ENCODE measurements at places on chromosomes 7 and 10. TPM values are rescaled to one million over a fixed set of nuclear protein-coding genes. Genes with fewer than 3 reads are reported as not detected.
A peak's percentile ranks its signal among the peaks of the same experiment; 100 is the strongest.

DNA sequence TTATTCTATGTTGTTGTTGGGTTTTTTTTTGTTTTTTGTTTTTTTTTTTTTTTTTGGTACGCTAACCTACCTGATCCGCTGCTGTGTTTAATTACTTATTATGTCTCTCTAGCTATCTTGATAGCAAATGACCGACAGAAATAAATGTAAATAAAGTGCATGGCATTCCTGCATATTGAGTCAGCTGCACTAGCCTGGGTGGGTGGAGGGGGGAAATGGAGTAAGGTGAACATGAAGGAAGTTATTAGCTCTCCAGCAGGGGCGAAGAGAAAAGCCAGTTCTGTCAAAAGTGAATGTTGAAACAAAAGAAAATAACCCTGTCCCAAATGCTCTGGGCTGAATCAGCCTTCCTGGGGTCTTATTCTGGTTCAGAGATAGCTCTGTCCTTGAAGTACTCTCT is 210.7 kb upstream of the MDFIC start:
- no peak for DNase-seq

COL26A1 gene
- polyA plus RNA-seq = 28.3 TPM

TRIL gene
- 70.2 TPM for polyA plus RNA-seq

DNA sequence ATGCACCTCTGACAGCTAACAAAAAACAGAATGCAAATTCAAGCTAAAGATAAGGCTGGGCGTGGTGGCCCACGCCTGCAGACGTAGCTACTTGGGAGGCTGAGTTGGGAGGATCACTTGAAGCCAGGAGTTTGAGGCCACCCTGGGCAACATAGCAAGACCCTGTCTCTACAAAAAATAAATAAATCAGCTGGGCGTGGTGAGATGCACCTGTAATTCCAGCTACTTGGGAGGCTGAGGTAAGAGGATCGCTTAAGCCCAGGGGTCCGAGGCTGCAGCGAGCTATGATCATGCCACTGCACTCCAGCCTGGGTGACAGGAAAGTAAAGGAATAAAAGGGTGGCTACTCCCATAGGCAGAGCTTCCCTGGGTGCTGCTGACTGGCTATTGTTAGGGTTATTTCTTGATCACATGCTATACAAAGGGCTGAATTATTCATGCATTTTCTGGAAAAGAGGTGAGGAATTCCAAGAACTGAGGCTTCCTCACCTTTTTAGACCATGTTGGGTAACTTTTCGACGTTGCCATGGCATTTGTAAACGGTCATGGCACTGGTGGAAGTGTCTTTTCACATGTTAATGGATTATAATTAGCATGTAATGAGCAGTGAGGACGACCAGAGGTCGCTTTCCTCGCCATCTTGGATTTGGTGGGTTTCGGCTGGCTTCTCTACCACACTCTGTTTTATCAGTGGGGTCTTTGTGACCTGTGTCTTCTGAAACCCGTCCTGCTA is 6.9 kb upstream of the PSMG3 start:
- no peak for DNase-seq

GRCh38 chr10:103458720-103459119 is at the start of gene CALHM1:
Gene CALHM1 (minus strand): TSS chr10:103458900. CDS start chr10:103458751, 149 bp downstream.
- no peak for DNase-seq

- DNase-seq = no peak
Observed at GRCh38 chr7:92768501-92769393, 67.6 kb downstream of the CDK6 start.

REEP3 gene
- polyA plus RNA-seq = 39.0 TPM

DNA sequence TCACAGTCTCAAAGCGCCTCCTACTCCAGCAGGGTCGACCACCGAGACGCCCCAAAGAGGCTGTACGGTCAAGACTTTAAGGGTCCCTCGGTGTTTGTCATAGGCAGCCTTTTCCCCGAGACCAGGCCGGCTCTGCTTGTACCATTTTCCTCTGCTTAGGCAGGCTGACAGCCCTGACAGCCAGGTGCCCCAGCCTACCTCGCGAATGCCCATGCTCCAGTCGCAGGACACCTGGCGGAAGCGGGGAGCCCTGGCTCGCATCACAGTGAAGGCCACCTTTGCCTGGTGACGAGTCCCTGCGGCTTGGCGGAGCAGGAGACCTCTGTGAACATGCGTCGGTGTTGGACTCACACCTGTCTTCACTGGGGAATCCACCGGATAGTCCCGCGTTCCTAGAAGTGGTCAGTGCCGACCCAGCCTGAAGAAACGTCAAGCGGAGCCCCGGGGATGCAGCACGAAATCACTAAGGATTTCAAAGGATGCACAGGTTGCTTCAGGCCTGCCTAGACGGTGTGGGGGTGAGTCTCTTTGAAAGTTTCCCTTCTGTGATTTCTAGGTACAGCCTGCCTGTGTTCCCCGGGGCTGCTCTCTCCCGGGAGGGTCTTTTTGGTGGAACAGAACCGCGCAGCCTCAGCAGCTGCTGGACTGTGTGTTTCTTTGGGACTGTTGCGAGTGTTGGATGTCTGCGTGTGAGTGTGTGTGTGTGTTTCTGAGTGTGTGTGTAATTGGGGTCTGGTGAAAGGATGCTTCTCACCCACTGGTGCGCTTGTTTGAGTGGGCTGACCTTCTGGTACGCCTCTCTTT is 30.5 kb upstream of the ZNF273 start:
- DNase-seq = no peak

GRCh38 chr10:34181553-34182300 is 633.4 kb downstream of the PARD3 start:
- DNase-seq = peak; percentile 76

- no peak for DNase-seq
Observed at GRCh38 chr7:106111655-106112117, 426 bp downstream of the SYPL1 start.

- DNase-seq = no peak
Observed at GRCh38 chr7:12722636-12723605, 35.5 kb downstream of the ARL4A start.

GRCh38 chr7:46524350-46524749 is 603.3 kb upstream of the IGFBP3 start:
- no peak for DNase-seq

BTBD16 gene
- 0.95 TPM for polyA plus RNA-seq

- DNase-seq = no peak
Observed at GRCh38 chr10:7102557-7103349, 308.1 kb downstream of the SFMBT2 start.
